HL-60 (cell line): ENCODE measurements at places on chromosomes 7 and 10.

GRCh38 chr10:105734479-105734878 is 1093.4 kb downstream of the SORCS3 start:
- DNase-seq, result no peak

DNA sequence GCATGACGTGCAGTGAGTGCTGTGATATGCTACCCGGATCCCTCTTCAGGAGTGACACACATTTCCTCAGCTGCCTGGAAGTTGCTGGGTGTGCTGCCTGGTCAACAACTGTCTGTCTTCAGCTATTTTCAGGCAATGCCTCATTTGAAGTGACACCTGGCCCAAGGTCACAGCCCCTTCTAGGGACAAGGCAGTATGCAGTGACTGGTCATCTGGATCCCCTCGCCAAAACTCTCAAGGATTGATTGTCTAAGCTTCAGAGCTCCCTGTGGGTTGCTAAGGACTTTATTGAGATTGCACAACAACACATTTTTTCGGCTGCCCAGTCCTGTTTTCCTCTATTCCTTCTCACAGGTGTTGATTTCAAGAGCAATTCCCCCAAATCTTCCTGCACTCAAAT is 108.8 kb downstream of the GNAI1 start:
- no peak for DNase-seq

GRCh38 chr7:142569851-142570250 is 179.4 kb upstream of the PRSS1 start:
- no peak for DNase-seq

- no peak for DNase-seq
Observed at GRCh38 chr7:7522421-7522820, 13.3 kb downstream of the COL28A1 start.

DNA sequence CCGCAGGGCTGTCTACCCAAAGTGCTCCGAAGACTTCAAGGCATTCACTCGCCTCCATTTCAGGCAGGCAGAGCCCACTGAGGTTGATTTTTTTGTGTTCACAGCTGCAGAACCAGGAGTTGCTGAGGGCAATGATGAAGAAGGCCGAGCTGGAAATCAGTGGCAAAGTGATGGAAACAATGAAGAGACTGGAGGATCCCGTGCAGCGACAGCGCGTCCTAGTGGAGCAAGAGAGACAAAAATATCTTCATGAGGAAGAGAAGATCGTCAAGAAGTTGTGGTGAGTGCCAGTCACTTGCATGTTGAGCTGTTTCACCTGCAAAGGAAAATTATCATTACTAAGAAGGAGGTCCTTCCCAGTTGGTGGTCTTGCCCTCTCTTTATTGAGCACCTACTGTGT is 210.5 kb downstream of the ARHGAP21 start:
- DNase-seq, result no peak
